ENCODE measurements at places on chromosomes 12 and 14.

GRCh38 chr12:67539946-67540345, 108.6 kb upstream of the DYRK2 start:
- DNase-seq = no peak

DNA sequence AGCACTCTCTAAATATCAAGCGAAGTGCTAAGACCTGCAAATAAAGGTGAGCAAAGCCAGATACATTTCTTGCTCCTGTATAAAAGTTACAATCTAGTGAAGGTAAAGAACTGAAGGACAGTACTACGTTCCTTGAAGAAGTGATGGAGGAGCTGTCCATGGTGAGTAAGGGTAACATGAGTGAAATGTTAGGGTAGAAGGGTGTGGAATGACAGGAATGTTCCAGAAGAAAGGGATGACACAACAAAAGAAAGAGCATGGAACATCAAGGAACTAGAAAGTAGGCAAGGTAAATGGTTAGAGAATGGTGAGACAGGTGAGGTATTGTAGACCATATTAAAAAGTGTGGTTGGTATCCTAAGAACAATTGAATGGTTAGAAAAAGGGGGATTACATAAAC, 272.4 kb downstream of the ACSS3 start:
- DNase-seq = no peak

GRCh38 chr14:104151566-104152245, 13.3 kb downstream of the KIF26A start:
- no peak for DNase-seq

DNA sequence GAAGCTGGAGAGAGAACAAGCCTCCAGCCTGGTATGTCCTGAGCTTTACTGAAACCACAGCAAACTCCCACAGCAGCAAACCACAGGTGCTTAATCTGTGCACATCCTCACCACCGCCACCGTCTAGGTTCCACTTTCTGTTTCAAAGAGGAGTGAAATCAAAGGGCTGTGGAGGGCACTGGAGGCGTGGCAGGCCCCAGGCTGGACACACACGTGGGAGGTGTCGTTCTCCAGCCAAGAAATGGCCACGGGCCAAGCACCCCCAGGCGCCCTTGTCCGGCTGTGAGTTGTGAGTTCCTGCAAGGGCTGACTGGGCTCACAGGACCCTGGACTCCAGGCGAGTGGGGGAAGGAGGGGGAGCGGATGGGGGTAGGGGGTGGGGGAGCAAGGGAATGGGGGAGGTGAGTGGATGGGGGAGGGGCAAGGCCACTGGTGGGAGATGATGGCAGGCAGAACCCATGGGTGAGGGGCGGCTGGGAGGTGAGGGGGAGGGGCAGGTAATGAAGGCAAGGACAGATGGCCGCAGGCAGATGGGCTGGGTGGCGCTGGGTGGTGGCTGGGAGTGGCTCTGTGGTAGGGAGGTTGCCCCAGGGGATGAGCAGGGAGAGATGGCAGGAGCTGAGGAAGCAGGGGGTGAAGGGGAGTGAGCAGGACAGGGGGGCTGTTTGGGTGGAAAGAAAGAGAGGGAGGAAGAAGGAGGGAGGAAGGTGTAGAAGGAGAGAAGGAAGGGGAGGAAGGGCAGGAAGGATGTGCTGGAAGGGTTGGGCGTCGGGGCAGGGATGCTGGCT, 86.7 kb downstream of the NCOR2 start:
- DNase-seq = no peak

DNA sequence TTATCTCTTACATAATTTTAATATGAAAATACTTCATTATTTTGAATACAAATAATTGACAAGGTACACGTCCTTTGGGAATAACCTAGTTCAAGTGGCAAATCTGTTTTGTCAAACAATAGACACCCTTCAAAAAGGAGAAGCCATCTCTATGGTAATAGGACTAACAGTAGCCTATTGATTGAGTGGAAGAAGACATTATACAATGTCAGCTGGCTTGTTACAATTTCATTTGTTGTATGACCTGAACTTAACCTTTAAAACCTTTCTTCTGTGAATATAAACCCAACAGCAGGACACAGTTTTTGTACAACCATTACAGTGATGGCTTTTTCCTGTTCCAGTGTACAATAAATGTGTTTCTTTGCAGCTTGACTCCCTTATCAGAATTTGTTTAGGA, 8.1 kb downstream of the TMEM260 start:
- no peak for DNase-seq

DNA sequence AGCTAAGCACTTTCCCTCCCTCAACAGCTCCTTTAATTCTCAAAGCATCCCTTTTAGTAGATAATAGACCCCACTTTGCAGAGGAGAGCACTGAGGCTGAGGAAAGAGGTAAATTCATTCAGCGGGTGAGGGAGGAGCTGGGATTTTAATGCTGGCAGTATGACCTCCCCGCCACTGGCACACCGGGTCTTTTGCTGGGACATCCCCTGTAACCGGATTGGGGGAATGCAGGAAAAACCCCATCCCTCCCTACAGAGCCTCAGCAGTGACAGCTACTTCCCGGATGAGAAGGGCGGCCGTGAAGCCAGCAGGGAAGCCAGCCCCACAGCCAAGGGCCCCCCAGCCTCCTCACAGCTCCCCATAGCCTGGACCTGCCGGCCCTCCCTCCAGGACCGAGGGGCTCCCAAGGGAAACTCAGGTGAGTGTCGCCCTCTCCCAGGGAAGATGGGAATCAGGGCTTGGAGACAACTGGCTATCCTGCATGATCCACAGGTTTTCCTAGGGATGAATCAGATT, 12.1 kb downstream of the ZBTB39 start:
- no peak for DNase-seq

- no peak for DNase-seq
These were observed 113.8 kb downstream of the KCNK10 start for GRCh38 chr14:88209273-88209672.

DNA sequence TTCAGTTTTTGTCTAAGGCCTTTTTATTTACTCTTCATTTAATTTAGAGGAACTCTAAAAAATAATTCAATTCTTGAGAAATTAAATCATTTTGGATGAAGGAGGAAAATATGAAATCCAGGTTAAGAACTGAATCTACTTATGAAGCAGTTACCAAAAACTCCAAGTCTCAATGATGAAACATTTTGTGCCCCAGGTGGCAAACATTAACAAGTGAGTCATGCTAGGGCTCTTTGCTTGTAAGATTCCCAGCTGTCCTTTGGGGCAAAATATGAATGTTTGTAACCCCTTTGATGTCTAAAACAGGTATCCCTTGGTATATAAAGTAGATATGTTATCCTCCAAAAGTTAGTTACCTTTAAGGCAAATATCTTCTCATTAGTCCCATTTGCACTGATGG, 202.4 kb downstream of the NEDD1 start:
- DNase-seq = no peak

DNA sequence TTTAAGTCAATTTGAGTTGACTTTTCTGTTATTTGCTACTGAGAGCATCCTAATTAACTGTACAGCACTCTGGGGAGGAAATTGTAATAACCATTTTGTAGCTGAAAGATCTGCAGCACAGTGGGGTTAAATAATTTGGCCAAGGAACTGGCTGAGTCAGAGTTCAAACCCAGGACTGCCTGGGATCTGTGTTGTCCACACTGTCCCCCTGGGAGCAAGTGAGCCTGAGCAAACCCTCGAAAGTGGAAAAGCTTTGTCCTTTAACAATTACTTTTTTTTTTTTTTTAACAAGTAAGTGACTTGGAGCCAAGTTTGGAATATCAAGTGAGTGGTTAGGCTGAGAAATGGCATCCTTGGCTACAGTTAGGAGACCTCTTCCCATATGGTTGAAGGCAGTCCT, 247.2 kb upstream of the CCDC196 start:
- DNase-seq = no peak

DNA sequence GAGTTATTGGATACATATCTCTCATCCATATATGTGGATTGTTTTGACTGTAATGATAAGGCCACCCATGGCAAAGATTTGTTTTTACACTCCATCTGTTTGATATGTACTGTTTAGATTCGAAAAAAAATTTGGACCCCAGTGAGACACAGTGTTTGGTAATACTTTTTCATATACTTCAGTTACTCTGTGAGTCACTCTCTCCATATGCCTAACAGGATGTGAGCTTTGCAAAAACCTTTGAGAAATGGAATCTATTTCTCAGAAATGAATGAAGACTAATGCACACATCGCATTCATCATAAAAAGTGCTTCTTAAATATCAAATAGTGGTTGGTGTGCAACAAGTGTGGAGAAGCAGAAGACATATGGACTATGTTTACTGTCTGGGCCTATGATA, 781.5 kb downstream of the SLC6A15 start:
- peak; percentile 11 for DNase-seq

DNA sequence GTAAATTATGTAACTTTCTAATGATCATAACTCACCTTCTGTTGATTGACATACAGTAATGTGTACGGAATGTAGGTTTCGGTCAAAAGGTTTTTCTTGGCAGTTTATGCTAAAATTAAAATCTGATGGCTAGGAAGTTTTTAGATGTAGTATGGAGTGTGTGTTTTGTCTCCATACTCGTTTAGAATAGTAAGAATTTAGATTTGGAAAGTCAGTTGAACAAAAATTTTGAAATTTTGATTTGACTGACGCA, 859 bp downstream of the PALS1 start:
- no peak for DNase-seq

DNA sequence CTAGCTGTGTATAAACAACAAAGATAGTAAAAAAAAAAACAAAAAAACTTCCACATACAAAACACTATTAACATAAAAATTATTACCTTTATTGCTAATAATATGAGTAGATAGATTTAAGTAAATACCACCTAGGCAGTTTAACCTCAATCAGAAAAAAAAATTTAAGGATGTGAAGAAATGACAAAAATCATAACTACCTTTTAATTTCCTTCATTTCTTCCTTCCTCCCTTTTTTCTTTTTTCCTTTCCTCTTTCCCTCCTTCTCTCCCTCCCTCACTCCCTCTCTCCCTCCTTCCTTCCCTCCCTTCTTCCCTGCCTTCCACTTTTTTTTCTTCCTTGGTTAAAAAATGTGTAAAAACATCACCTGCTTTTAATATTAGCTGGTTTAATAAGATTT, 81.7 kb downstream of the SOX5 start:
- no peak for DNase-seq

DNA sequence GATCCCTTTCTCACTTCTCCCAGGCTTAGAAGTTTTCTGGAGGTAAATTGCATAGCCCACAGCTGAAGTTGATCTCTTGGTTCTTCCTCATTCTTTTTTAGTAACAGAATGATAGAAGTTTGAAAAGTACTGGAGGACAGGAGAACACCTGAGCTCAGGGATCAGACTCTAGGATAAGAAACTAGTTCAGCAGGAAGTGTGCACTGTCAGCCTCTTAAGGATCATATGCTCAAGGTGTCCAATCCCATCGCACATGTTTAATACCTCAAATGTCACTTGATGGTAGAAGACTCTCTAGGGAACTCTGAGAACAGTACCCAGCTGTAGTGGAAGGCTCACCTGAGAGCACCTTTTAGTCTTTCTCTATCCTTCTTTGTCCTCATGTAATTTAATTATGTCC, 14.7 kb upstream of the LIMA1 start:
- DNase-seq = no peak

GRCh38 chr12:9732921-9733461, at the start of gene CLECL1:
Gene CLECL1, minus strand, starts transcription at chr12:9733097.
- no peak for DNase-seq

GRCh38 chr14:71060825-71061455, 153.7 kb downstream of the PCNX1 start:
- DNase-seq = no peak

- DNase-seq = no peak
These were observed 59.4 kb downstream of the LRRIQ1 start for GRCh38 chr12:85095501-85095900.

DNA sequence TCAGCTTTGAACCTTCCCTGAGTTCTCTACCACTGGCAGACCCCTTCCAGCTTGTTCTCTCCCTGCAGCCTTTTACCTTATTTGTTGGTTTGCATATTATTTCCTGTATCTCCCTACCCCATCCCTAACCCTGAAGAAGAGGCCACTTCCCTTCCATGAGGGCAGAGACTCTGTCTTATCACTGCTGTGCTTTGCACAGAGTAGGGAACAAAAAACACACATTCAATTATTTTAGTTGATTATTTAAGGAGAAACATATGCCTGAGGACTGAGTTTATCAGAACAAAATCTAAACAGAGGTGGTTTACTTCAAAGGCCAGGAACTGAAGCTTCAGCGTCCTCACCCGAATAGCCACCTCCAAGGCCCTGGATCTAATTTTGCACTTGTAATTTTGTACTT, 111.7 kb upstream of the RFLNA start:
- no peak for DNase-seq

DNA sequence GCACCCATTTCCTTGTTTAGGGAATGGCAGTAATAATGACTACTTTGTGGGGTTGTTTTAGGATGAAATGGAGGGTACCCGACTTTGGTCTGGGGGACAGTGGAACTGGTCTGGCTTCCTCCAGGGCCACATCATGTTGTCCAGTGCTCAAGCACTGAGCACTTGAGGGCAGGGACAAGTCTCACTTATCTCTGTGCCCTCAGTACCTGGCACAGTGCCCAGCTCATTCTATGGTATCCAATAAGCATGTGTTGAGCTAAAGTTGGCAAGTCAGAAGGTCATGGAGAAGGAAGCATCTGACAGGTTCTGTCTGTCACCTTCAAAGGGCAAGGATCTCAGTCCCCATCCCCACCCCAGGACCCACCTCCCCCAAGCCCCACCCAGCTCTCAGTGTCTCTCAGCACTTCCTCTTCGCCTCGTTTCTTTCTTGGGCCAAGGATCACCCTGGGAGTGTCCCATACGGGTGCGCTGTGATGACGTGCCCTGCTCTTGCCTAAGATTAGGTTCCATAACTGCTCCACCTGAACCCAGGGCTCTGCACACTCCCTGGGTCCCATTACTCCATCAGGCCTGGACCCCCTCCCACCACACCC, 24.3 kb upstream of the TMEM106C start:
- no peak for DNase-seq

DNA sequence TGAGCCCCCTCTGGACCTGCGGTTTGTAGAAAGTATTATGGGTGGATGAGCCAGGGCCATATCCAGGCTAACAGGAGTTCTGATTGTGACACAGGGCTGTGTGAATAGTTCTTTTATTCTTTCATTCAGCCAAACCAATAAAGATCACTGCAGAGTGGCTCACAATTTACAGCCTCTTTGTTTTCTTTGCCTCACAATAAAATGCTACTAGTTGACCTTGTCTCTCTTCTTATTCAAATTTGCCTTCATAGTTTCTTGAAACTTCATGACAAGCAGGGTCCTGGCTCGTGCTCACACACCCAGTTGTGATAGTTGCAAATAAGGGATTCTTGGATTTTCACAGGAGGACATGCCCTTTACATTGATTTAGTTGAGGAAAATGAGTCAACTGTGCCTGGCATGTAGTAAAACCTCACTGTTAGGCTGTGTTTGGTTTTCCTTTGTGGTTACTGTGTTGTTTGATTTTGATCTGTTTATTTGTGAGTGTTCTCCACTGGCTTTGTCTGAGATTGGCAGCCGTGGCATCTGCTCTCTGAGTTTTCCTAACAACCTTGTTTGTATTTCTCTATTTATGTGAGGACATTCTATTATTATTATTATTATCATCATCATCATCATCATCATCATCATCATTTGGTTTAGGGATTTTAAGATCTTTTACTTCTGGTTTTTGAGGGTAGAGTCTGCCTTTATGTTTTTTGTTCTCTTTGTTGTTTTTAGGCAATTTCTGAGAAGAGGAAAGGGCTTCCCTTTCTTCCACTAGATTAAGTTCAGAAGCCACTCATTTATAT, 2.7 kb upstream of the KRT6B start:
- DNase-seq = no peak
